Upper lobe of right lung (tissue), 1 donor: ENCODE measurements at places on chromosomes 12 and 14. TPM values are rescaled to one million over a fixed set of nuclear protein-coding genes. Genes with fewer than 3 reads are reported as not detected.

The SMIM41 gene
- 6.1 TPM for total RNA-seq

The ETFBKMT gene
- total RNA-seq = 2.8 TPM

The TAS2R13 gene
- total RNA-seq = 1.3 TPM

DNA sequence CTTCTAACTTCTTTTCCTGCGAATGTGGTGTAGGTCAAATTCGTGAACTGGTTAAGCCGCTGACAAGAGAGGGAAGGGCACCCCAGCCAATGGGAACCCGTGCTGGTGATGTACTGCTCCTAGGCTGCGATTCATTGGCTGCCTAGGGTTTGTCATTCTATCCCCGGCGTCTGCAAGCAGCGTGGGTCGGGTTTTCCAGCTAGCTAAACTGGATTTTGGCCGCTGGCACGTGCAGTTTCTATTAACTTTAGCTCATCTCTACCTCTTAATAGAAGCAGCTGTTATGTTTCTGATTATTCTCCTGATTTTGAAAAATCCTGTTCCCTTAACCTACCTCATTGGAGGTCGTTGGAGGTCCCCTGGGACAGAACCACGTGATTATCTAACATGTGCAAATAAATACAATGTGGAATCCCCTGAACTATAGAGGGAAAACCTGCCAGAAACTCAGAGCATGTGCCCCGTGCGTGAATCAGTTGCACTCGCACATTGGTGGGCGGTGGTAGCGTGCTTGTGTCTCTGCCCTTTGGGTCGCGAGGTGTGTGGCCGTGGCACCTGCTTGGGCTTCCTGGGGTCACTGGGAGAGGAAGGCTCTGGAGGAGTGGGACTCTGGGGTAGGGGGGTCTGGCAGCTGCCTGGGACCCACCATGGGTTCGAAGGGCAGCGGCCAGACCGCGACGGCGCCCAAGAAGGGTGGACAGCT is 876 bp upstream of the PPM1A start:
- peak; percentile 91 for DNase-seq

- DNase-seq = peak; percentile 92
These were observed 5.4 kb downstream of the RAPGEF3 start for GRCh38 chr12:47753021-47754001.

DNA sequence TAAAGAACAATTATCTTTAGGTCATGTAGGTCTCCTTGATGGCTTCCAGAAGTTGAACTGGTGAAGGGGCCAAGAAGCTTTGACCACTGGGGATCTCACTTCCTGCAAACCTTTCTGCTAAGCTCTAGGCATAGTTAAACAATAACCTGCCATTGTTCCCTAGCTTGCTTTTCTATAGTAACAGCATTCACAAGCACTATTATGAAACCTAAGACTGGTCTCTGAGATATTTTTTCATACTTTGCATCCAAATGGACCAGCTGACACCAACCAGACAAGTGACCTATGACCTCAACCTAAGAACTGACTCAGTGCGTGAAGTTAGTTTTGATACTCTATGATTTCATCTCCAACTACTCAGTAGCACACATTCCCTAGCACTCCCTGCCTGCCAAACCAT is 129.1 kb downstream of the PTPRB start:
- DNase-seq = no peak

DNA sequence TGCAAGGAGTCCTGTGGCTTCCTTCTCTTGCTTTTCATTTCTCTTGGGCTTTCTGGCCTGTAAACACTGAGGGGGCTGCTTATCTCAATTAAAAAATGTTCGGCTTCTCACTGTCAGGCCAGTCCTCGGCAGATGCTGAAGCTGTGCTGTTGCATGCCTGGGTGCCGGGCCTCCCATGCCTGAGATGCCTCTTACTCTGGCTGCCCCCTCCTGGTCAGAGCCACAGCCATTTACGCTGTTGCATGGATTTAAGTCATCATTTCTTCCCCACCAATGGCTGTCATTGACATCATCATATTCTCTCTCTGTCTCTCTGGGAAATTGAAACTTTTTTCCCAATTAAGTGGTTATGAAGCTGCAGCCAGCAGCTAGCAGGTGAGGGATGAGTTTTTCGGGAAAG is 53.7 kb downstream of the FOXN4 start:
- DNase-seq = no peak

DNA sequence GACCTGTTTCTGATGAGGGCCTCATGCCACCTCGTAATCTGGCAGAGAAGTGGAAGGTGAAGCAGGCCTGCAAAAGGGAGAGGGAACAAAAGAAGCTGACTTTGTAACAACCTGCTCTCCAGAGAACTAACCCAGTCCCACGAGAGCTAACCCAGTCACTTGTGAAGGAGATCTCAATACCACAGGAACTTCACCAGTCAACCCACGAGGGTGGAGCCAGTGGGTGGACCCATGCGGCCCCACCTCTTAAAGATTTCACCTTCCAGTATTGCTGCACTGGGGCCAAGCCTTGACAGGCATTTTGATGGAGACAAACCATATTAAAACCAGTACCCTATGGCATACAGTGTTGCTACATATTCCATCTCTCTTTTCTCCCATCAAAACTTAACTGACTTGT is 55.1 kb downstream of the SERPINA10 start:
- no peak for DNase-seq
